Muscle of arm (tissue), 14 donors: ENCODE measurements at places on chromosomes 2 and 18. TPM values are rescaled to one million over a fixed set of nuclear protein-coding genes. Genes with fewer than 3 reads are reported as not detected.

The KIAA2012 gene
- 0.27 TPM for polyA plus RNA-seq

The FMNL2 gene
- polyA plus RNA-seq = 33.9 TPM

The MEP1B gene
- polyA plus RNA-seq = 0.44 TPM

The SIX2 gene
- 5.2 TPM for polyA plus RNA-seq

The ZAP70 gene
- polyA plus RNA-seq = 7.7 TPM

The PIEZO2 gene
- polyA plus RNA-seq = 30.9 TPM

The ACYP2 gene
- polyA plus RNA-seq = 26.3 TPM

The FSHR gene
- polyA plus RNA-seq = 1.3 TPM

The ZNF892 gene
- polyA plus RNA-seq = 2.2 TPM

The GPR75 gene
- 1.2 TPM for polyA plus RNA-seq

The MAB21L4 gene
- 0.19 TPM for polyA plus RNA-seq

The MALL gene
- polyA plus RNA-seq = not detected

The ACMSD gene
- polyA plus RNA-seq = 0.92 TPM

The ANKAR gene
- polyA plus RNA-seq = 4.8 TPM

The SANBR gene
- not detected for polyA plus RNA-seq

The CHRNA1 gene
- polyA plus RNA-seq = 195 TPM

The FOXI3 gene
- not detected for polyA plus RNA-seq

The UGT1A8 gene
- not detected for polyA plus RNA-seq

The CCDC141 gene
- polyA plus RNA-seq = 20.9 TPM

The RAB6C gene
- polyA plus RNA-seq = 0.24 TPM

The GAL3ST2 gene
- polyA plus RNA-seq = not detected

The RAX gene
- polyA plus RNA-seq = not detected

The SCYGR1 gene
- not detected for polyA plus RNA-seq

The ERFE gene
- 12.0 TPM for polyA plus RNA-seq

The IFIH1 gene
- 3.1 TPM for polyA plus RNA-seq

The RNF152 gene
- polyA plus RNA-seq = not detected

The TRIP12 gene
- polyA plus RNA-seq = 190 TPM

The TBR1 gene
- not detected for polyA plus RNA-seq

The POTEE gene
- polyA plus RNA-seq = not detected

The EMX1 gene
- polyA plus RNA-seq = 0.17 TPM

The RHBDD1 gene
- 12.0 TPM for polyA plus RNA-seq

The CXCR1 gene
- polyA plus RNA-seq = 0.34 TPM

The BCL2L11 gene
- polyA plus RNA-seq = 9.6 TPM

The NRP2 gene
- 9.5 TPM for polyA plus RNA-seq

The ADD2 gene
- polyA plus RNA-seq = 2.0 TPM

The MYCN gene
- polyA plus RNA-seq = 6.1 TPM

The ZNF385B gene
- polyA plus RNA-seq = 13.4 TPM

The CABLES1 gene
- 8.1 TPM for polyA plus RNA-seq

The NT5DC4 gene
- not detected for polyA plus RNA-seq

The REG3G gene
- not detected for polyA plus RNA-seq

The MAP2 gene
- polyA plus RNA-seq = 9.5 TPM

The PER2 gene
- 7.9 TPM for polyA plus RNA-seq
